ENCODE measurements at places on chromosomes 13 and 19.

DNA sequence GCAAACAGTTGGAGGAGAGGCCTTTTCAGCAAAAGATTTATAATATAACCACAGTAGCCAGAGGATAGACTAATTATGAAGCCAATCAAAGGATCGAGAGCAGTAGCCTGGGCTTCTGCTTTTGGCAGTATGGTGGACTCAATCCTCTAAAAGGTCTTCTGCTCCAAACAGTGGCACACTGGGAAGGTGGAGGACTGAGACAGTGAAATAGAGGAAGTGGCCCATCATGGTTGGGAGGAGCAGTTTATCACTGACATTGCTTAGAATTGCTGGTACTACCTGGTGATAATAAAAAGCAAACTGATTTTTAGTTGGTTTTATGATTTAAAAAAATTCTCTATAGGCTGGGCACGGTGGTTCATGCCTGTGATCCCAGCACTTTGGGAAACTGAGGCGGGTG lies 20.9 kb upstream of the PLAUR start:
- DNase-seq: no peak

DNA sequence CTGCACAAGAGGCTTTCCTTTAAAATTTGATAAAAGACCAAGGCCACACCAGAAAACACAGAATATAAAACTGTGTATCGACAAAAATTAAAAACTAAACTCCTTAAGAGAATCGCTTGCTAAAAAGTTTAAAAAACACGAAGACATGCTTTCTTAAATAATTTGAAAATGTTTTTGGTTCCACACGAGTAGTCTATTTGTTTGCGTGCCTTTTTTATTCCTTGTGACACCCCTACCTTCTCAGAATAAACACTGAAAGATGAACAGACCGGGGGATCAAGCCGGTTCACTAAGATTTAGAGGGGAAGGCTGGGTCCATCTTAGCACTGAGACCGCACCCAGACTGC lies 256.4 kb upstream of the STARD13 start:
- DNase-seq: no peak

DNA sequence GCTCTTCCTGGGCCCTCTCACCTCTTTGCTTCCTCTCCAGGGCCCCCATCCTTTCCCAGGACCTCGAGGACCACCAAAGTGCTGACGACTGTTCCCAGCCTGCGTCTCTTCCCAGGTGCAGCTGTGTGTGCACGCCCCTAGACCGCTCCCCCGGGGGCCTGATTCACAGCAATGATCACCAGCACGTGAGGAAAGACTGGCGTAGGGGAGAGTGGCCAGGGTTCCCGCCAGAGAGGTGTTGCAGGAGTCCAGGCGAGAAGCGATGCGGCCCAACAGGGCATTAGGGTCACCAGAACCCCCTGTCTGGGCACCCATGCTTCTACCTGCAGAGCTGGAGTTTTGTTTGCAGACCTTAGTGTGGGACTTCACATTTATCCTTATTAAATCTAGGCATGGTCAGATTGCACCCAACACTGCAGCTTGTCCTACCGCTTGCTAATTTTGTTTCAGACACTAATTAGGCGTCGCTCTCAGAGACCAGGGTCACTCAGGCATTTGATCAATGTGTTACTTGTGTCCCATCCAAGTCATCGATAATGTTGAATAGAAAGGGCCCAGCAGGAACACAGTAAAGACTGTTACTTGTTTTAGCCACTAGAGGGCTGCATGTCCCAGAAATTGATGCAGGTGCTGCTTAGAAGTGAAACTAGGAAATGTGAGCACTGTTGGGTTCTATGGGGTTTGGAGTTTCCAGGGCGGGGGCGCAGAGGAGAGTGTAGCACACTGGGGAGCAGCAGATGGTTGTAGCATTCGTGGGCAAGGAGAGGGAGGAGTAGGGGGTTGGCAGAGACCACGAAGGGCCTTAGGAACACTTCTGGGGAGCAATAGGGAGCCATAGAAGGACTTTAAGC lies 53.2 kb downstream of the CDADC1 start:
- peak; percentile 67 for DNase-seq

- no peak for DNase-seq
These were observed 263.4 kb downstream of the FGF9 start for GRCh38 chr13:21934284-21934683.

- DNase-seq: peak; percentile 88
These were observed 444.8 kb downstream of the FOXO1 start for GRCh38 chr13:40221460-40222201.

- peak; percentile 70 for DNase-seq
These were observed 85.9 kb downstream of the TSHZ3 start for GRCh38 chr19:31263328-31263727.

DNA sequence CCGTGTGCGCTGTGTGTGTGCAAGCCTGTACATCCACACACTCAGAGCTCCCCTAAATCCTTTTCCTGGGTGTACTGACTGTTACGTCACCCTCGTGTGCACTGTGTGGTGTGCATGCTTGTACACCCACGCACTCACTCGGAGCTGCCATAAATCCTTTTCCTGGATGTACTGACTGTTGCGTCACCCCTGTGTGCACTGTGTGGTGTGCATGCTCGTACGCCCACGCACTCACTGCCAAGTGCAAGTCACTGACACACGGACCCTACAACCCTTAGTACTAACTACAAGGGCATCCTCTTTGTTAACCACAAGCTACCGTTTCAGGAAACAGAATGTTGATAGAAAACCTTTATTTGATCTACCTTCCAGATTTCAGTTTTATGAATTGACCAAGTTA lies 983.4 kb downstream of the EFNB2 start:
- DNase-seq: no peak

DNA sequence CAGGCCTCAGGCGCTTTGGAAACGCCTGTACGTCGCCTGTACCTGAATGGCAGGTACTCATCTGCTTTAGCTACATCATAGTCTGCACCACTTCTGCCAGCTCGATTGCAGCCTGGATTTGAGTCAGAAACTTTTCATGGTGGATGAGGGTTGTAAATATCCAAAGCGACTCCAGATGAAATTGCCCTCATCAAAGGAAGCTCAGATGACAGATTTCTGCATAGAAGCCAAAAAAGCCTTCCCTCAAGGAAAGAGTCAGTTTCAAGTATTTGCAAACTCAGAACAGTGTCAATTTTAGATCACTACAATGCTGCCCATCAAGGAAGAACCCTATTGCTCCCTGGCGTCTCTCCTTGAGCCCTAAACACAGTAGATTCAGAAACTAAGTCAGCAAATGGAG lies 38.8 kb upstream of the IGFL4 start:
- DNase-seq: no peak

DNA sequence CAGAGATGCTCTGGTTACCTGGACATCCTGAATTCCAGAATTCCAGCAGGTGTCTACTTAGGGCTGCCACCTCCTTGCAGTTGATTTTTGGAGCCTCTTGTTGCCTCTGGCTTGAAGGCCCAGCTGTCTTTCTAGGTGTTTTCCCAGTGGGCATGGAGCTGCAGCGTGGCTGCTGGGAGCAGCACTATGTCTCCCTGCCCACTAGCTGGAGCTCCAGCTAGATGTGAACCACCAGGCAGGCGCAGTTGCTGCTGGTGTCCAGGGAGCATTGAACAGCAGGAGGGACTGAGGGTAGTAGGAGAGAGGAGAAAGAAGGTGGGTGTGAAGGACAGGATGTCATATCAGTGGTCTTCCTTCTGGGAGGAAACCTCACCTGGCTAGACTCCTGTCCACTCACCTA lies 9.9 kb upstream of the SELENOW start:
- no peak for DNase-seq

- DNase-seq: peak; percentile 91
These were observed at the start of gene ZNF613 for GRCh38 chr19:51926784-51927741. Gene ZNF613, plus strand, starts transcription at chr19:51927472. Its CDS starts 8,749 bp downstream, at chr19:51936221.

GRCh38 chr13:20826843-20827560 lies 53.2 kb upstream of the EEF1AKMT1 start:
- peak; percentile 41 for DNase-seq

DNA sequence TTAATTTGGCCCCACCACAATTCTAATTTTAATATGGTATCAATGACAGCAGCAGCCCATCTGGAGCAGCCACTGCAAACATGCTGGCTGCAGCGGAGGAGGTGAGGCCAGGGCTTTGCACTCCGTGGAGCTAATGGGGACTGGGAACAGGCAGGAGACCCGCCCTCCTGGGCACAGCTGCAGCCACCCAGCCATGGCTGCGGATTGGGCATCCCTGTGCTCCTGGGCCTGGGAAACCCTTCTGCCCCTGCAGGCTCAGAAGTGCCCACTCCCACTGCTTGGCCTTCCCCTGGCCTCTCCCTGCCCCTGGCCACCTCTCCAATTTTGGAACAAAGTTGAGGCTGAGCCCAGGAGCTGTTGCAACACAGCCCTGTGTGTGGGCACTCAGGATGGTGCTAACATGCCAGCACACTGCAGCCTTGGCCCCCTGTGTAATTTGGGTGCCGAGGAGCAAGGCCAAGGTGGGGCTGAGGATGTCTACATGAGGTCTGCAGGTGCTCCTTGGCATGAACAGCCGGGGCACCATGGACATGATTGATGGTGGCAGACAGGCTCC lies 123.6 kb downstream of the PCDH9 start:
- no peak for DNase-seq

- DNase-seq: no peak
These were observed 9.6 kb downstream of the GJB6 start for GRCh38 chr13:20222553-20222952.

DNA sequence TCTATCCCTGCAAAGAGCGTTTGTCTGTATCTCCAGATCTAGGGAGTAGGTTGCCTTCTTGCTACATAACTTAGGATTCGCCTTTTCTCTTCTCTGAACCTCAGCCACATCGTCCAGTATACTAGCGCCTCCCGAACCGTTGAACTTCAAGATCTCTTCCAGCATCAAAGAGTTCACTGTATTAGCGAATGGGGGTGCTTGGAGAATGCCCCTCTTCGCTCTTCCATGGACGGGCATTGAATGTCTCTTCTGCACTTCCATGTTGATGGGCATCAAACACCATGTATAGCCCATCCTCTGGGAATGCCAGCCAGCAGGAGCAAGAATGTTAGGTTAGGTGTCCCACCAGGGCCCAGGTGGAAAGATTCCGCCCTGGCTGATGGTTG lies 575 bp upstream of the OXGR1 start:
- no peak for DNase-seq

DNA sequence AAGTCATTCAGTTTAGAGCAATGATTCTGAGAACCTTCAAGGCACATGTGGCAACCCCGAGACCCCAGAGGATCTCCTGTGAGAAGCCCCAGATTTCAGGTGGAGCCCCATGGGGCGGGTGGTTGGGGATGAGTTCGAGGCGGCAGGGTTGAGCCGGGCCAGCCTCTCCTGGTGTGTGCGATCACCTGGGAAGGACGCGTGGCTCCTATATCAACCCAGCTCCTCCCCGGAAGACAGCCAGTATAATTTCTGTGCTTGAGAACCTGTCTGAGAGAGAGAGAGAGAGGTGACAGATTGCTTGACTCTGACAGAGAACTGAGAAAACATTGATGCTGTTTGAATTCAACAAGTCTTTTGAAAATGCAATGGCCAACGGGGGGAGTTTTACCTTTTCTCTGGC lies 89.0 kb downstream of the TEX29 start:
- DNase-seq: no peak

- DNase-seq: peak; percentile 44
These were observed 468 bp downstream of the STX10 start for GRCh38 chr19:13149628-13150186.

DNA sequence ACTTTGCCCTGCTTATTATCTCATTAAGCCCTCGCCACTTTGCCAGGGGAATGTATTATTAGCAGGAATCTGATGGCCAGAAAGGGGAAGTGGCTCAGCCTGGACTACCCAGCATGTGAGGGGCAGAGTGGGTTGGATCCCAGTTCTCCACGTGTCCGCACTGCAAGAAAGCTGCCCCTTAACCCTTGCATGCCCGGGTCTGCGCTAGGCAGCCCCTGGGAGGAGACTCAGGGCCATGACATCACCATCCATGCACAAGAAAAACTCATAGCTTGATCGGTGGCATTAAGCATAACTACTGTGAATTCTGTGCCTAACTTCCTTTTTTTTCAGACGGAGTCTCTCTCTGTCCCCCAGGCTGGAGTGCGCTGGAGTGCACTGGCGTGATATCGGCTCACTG lies 8.9 kb downstream of the CACNG8 start:
- no peak for DNase-seq

DNA sequence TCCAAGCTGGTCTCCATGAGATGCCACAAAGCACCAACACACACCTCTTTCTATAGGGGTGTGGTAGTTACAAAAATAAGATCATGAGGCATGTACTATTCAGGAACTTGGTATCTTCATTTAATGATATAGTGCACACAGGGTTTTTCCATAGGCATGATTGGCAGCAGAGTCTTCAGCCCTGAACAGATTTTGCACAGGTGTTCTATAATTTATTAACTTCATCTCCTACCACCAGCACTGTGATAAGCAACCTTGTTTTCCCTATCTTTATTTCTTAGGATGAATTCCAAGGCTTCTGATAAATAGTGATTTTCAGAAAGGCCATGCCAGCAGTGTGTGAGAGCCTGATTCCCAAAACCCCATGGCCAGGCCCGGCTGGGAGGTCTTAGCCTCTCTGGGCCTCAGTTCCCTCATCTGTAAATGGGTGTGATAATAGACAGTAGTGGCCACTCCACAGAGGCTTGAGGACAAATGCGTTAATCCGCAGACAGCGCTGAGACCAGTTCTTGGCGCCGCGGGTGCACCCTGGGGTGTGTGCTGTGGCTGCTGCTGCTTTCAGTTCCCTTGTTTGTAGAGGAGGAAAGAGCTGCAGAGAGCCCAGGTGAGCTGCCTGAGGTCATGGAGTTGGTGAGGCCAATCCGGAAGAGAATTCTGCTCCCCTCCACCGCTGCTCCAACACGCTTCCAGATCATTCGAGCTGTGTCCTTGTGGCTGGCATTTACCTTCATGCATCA lies 33.1 kb downstream of the DHRS12 start:
- no peak for DNase-seq

DNA sequence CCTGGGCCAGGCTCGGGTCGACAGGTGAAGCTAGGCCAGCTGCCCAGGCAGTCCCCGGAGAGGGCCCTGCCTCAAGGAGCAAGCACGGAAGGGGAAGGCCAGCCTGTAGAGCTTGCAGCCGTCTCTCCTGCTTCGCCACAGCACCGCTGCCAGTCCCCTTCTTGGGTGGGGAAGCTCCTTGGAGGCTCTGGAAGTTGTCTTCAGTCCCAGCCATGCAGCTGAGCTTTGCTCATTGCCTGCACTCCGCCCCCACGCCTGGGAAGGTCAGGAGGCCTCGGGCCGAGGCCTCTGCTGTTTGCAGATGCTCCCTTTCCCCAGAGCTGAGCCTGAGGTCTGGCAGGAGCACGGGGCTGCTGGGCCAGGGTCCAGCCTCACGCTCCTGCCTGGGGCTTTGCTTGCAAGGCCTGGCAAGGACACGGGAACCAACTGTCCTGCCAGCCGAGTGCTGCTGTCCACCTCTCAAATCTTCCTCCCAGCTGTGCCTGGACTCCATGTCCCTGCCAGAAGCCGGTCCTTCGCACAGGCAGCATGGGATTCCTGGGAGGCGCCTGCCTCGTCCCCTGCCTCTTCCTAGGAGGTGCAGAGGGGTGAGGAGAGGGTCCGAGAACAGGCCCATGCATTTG lies 13.3 kb downstream of the PLEKHF1 start:
- DNase-seq: no peak

Data from LHCN-M2 (cell line).